ENCODE measurements at places on chromosomes 1 and 21. TPM values are rescaled to one million over a fixed set of nuclear protein-coding genes. Genes with fewer than 3 reads are reported as not detected.

DNA sequence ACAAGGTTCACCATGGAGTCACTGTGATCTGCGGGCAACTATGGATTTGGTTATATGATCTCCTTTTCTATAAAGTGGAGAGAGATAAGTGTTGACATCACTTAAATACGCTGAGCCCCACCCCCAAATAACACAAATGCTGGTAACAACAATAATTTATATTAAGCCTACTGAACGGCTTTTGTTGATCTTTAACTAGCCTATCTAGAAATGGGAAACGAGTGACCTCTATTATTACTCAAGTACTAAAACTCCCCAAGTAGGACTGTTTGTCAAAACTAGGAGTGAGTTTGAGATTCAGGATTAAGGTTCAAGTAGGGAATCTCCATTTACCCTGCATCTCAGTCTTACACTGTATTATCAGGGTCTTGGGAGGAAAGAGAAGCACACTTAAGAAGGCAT is 52.2 kb downstream of the MAP3K7CL start:
- no peak for DNase-seq

- no peak for DNase-seq
These were observed 57.0 kb downstream of the HIVEP3 start for GRCh38 chr1:41861535-41862383.

The AMPD1 gene
- not detected for total RNA-seq

- no peak for DNase-seq
These were observed 176.0 kb downstream of the ATP6V1G3 start for GRCh38 chr1:198364471-198364870.

- DNase-seq: no peak
These were observed 6.4 kb upstream of the GPR157 start for GRCh38 chr1:9135073-9135836.

The DNAJC28 gene
- 4.5 TPM for total RNA-seq

GRCh38 chr1:87204441-87204840 is 124.2 kb upstream of the LMO4 start:
- DNase-seq: no peak

The TACSTD2 gene
- 0.71 TPM for total RNA-seq

The PTGFR gene
- 0.39 TPM for total RNA-seq

DNA sequence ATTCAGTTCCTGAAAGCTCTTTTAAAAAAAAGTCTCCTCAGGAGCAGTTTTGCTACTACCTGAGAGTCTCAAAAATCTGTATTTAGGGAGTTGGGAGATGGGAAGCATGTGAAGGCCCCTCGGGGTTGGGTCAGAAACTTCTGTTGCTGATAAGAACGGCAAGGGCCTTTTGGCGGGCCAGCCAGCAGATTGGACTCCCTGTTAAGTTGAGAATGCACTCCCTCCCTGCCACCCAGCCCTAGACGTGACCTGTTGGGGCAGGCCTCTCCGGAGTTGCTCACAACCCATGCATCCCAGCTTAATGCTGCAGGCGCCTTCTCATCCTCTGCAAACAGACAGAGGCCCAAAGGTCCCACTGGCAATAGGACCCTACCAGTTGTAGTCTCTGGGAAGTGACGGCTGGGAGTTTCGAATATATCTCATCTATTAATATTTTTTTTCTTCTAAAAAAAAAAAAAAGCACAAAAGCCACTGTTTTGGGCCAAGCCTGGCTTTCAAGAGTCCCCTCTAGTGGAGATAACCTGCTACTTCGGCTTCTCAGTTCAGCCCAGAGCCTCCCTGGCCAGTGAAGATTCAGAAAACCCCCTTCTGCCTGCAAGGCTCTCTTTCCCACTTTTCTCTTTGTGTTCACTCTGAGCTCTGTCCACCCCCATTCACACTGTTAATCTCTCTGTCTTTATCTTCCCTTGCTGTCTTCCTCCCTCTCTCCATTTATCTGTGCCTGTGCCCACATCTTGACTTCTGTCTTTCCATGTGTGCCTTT is 5.3 kb downstream of the PLXNA2 start:
- DNase-seq: peak; percentile 61

DNA sequence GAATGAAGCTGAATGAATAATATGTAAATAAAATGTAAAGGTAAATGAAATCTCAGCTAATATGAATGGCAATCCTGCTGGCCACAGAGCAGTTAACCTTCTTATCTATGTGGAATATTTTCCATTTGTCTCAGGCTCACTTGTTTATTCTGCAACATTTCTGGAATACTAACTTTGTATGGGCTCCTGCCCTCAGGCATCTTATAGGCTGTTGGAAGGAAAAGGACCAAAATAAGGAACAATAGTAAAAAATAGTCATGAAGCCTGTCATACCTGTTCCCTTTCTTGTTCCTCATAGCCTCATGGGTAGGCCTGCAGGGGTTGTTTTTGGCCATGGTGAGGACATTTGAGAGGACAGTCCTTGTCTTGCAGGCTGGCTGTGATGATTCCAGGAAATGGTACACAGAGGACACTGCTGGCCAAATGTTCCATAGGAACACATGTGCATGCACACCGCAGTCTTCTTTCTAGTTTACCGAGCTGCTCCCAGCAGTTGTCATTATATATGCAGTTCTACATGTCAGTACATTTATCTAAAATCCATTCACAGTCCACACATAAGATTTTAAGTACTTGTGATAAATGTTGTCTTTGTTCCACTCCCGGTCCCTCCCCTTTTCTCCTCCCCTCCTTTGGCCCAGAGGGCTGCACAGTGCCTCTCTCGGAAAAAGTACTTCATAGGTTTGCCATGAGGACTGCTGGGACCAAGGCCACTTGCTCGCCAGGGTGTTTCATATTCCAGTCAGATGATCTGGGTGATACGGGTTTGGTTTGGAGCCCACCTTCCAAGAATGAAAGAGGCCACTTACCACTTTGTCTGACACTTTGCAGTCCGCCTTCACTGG is 15.2 kb upstream of the KCNQ4 start:
- no peak for DNase-seq

- no peak for DNase-seq
These were observed 147.6 kb upstream of the C1orf174 start for GRCh38 chr1:4047666-4048065.

The OR2T35 gene
- total RNA-seq: not detected

GRCh38 chr1:50135716-50136115 is 27.0 kb downstream of the ELAVL4 start:
- DNase-seq: no peak

DNA sequence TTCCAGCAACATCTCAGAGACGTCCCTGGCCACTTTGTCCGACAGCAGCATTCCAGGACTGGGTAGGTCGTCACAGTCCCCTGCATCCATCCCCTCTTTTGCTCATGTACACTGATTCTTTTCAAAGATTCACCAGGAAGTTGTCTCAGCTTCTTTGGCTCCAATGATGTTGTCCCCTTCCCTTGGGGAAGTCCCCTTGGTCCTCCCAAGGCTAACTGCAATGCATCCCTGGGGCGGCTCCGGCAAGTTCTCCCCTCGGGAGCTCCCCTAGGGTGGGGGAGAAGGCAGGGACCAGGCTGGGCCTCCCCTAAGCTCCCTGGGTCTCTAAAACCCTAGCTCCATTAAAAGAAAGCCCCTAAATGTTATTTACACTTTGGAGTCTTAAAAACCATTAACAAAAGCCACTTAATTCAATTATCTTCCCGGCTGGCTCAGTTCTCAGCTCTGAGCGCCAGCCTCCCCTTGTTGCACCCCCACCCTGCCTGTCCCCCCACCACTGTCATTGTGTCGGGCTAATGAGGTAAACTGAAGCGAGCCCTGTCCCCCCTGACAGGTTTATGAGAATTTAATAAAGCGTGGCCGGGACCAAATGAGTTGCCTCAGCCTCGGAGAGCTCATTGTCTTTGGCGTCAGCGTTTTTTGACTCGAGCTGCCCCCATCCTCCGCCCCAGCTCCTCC is 25.3 kb downstream of the KNCN start:
- no peak for DNase-seq

DNA sequence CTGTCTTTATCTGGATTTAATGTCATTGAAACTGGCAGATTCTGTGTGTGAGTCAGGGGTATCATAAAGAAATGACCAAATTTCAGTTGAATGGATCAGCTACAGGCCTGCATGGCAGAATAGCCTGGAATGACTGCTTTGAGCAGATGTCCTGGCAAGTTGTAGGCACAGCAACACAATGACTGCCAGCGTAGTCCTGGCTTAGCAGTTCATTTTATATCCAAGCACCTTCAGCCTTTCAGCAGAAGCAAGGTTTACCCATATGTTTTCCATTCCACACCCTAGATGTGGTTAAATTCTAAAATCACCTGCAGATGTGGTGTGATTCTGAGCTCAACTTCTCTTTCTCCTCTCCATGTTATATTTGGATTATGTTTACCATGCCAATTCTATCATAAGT is 22.3 kb upstream of the PTGFR start:
- DNase-seq: no peak

DNA sequence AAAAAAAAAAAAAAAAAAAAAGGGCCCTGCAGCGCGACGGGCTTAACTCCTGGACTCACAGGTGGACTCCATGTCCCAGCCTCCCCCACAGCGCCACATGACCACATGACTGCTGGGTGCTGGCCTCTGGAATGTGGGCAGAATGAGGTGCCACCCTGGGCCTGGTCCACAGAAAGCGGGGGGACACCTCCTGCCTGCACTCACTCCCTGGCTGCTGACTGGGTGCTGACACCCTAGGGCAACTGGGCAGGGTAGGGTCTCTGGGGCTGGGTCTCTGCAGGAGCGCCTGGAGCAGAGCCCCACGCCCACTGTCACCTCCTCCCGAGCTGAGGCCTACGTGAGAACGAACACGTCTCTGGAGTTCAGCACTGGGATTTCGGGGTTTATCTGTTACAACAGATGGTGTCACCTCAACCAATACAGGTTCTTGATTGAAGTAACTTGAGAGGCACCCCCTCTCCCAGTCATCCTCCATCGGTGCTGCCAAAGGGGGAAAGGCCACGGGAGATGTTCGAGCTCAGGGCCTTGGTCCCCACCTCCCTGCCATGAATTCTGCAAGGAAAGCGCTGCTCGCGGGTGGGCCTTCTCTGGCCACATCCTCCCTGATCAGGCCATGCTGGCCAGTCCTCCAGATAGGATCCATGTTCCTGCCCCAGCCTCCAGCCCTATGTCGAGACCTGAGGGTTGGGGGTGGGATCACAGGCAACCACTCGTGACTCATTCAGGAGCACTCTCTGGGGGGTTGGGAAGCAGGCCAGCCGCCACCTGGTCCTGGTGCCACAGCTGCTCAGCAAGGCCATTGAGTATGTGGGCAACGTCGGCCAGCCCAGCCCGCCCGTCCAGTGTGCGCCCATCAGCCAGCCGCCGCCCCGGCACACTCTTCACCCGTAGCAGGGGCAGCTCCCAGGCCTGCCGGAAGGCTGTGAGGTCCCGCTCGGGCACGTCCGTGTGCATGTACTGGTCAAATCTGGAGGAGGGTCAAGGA is 5.4 kb downstream of the CPLANE2 start:
- no peak for DNase-seq

DNA sequence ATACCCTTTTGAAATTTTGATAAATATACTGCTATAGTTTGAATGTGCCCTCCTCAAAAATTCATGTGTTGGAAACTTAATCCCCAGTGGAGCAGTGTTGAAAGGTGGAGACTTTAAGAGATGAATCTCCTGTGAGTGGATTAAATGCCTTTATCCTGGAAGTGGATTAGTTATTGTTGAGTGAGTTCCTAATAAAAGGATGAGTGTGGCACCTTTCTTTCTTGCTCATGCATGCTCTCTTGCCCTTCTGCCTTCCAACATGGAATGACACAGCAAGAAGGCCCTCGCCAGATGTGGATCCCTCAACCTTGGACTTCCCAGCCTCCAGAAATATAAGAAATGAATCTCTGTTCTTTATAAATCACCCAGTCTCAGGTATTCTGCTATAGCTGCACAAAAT is 51.8 kb downstream of the CD160 start:
- no peak for DNase-seq

DNA sequence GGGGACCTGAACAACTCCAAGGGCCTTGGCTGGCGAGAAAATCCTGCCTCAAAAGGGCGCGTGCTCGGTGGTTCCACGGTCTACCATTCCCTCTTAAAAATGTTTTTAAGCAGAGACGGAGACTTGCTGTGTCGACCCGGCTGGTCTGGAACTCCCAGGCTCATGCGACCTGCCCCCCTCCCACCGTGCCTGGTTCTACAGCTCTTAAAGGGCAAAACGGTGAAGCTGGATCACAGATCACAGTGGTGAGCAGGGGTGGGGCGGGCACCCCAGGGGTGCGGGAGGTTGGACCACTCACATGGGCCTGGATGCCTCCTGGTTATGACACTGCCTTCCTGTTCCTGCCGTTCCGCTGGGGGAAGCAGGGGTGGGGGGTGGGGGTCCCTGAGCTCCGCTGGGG is 4.2 kb upstream of the C1orf159 start:
- no peak for DNase-seq

GRCh38 chr1:9352377-9353134 is 59.9 kb downstream of the SPSB1 start:
- DNase-seq: no peak

The SIM2 gene
- not detected for total RNA-seq

The HHAT gene
- total RNA-seq: 1.6 TPM

The EFNA1 gene
- 24.8 TPM for total RNA-seq

- DNase-seq: no peak
These were observed 108.2 kb upstream of the TMPRSS2 start for GRCh38 chr21:41616031-41616591.

- no peak for DNase-seq
These were observed 3.9 kb downstream of the POFUT2 start for GRCh38 chr21:45283611-45284455.

The INKA2 gene
- 17.3 TPM for total RNA-seq

DNA sequence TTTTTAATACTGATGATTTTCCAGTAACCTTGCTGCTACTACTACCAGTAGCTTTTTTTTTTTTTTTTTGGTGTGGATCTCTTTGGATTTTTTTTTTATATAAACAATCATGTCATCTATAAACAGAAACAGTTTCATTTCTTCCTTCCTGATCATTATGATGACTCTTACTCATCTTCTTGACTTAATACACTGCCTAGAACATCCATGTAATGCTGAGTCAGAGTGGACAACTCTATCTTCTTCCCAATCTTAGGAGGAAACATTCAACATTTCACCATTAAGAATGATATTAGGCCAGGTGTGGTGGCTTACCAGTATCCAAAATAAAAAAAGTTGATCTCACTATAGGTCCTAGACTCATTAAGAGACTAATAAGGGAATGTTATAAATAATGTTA is 69.1 kb downstream of the RUSC1 start:
- DNase-seq: no peak
